ENCODE measurements at places on chromosomes 2 and 18.

DNA sequence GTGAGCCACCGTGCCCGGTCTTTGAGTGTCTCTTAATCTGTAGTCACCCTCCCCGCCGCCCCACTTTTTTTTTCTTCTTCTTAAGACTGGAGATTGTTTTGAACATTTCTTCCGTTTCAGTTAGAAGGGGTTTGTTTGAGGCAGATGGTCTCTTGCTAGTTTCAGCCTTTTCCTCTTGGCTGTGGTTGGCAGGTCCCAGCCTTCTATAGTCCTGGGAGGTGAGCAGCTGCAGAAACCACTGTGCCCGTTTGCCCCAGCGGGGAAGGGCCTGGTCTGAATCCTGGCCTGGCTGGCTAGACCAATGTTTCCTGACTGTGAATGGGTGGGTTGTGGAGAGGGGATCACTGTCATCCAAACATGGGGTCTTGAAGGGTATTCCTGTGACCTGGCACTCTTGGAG, 30.1 kb upstream of the MCFD2 start:
- DNase-seq, result no peak

GRCh38 chr18:79472176-79472575, 76.4 kb downstream of the NFATC1 start:
- no peak for DNase-seq

DNA sequence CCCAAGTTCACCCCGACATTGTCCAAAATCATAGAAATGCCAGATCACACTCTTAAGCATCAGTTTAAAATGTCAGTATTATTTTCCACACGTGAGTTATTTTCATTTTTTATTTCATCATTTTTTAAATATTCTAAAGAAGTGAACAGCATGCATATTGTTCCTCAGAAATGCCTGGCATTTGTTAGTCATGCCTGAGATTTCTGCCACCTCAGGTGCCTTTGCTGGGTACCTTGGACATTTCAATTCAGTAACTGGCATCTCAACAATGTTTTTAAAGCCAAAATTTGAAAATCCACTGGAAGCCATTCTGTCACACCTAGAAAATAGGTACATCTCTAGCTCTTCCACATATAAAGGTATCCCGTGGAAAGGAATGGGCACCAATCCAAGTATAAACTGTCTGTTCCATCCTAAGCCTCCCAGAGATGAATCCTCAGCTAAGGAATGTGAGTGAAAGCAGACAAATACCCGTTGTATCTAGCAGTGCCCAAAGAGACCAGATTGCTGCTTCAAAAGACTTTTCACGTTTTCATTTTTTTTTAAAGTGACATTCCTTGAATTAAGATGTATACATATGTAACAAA, 159.8 kb downstream of the ZNF385B start:
- no peak for DNase-seq

- DNase-seq, result no peak
Measured at GRCh38 chr2:72778410-72778809, 47.4 kb downstream of the EXOC6B start.

GRCh38 chr2:108949316-108950239, 39.4 kb downstream of the EDAR start:
- DNase-seq, result no peak

DNA sequence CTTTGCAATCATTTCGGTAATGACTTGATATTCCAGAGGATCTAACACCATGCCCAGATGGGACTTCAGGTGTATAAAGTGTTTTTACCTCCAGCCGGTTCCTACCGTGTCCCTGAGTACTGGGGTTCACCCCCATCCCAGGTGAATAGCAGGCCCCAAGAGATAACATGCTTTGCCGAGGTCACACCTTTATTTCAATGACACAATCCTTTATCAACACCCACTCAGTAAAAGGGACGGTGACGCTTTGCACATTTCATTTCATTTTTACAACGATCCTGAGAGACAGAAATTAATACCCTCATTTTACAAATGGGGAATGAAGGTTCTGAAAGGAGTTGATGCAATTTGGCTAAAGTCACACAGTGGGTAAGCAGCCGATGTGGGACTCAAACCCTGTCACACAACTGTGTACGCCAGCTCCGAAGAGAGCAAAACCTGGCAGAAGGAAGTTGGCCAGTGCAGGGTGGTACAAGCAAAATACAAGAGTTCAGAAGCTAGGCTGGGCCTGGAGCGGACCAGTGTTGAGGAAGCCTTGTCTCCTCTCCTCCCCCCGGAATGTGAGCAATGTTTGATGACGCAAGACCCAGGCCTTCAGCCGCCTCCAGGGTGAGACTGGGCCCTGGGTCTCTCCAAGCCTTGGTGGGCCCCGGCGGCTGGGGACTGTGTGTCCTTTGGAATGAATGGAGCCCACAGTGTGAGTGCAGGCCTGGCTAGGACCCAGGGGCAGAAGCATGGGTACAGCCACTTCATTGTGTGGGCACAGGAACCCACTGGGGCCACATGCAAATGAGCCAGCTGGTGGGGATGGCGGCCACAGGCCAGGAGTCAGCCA, 139.6 kb upstream of the MYCN start:
- no peak for DNase-seq

- DNase-seq, result no peak
Measured at GRCh38 chr18:54148151-54148550, 76.3 kb downstream of the MBD2 start.

- DNase-seq, result no peak
Measured at GRCh38 chr18:23918395-23919032, 96.0 kb upstream of the TTC39C start.

- no peak for DNase-seq
Measured at GRCh38 chr2:221649051-221649775, 77.1 kb upstream of the EPHA4 start.

GRCh38 chr2:241180495-241180894, 8.0 kb upstream of the ANO7 start:
- DNase-seq, result no peak

GRCh38 chr2:230657906-230658305, 54.7 kb upstream of the CAB39 start:
- no peak for DNase-seq

DNA sequence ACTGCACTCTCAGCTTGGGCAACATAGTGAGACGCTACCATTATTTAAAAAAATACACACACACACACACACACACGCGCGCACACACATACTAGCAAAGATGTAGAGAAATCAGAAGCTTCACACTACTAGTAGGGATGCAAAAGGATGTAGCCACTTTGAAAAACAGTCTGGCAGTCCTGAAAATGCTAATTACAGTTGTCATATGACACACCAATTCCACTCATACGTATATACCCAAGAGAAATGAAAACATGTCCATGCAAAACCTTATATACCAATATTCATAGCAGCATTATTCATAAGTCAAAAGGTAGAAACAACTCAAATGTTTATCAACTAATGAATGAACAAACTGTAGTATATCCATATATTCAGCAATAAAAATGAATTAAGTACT, 90.3 kb downstream of the SLC25A12 start:
- no peak for DNase-seq

DNA sequence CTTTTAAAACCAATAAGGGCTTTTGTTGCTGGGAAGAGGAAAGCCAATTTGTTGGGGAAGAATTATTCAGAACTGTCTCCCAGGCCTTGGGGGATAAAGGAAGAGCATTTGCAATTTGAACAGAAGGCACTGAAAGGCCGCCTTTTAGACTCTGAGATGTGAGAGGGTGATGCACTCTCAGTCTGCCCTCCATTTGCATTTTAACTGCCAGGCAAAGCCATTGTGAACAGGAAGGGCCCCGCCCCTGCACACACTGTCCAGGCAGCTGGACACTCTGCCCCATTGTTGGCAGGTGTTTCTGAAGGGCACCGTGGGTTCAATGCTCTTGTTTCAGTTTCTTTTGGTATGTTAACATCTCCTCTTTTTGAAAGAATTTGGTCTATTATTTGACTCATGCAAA, 169.5 kb upstream of the COPS8 start:
- no peak for DNase-seq

- DNase-seq, result no peak
Measured at GRCh38 chr2:147049957-147050356, 794.9 kb upstream of the ACVR2A start.

DNA sequence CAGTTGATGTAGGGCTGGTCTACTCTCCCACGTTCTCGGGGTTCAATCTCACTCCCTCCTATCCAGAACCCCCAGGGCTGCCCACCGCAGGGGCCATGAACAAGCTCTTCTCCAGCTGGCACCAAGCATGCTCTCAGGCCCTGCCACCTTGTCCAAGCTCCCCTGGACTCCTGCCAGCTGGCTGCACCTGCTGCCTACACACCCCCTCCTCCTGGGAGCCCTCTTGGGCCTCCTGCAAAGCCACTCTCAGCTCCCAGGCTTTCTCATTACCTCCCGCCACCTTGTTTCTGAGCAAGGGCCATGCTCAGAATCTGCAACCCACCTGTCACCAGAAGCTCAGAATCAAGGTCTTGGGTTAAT, 56.0 kb downstream of the HDAC4 start:
- no peak for DNase-seq

DNA sequence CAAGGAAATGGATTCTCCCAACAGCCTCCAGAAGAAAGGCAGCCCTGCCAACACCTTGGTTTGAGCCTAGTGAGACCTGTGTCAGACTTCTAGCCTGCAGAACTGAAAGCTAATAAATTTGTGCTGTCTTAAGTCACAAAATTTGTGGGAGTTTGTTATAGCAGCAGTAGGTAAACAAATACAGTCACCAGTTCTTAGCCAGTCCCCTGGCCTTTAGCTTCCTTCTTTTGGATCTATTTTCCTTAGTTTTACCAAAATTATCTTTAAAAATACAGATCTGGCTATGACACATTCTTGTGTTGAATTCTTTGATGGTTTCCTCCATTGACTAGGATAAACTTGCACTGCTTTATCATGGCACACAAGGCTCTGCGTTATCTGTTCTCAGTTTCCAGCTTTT, 697.9 kb upstream of the FANCL start:
- no peak for DNase-seq

- DNase-seq, result no peak
Measured at GRCh38 chr2:82289446-82289845, 1984.9 kb upstream of the LRRTM1 start.

DNA sequence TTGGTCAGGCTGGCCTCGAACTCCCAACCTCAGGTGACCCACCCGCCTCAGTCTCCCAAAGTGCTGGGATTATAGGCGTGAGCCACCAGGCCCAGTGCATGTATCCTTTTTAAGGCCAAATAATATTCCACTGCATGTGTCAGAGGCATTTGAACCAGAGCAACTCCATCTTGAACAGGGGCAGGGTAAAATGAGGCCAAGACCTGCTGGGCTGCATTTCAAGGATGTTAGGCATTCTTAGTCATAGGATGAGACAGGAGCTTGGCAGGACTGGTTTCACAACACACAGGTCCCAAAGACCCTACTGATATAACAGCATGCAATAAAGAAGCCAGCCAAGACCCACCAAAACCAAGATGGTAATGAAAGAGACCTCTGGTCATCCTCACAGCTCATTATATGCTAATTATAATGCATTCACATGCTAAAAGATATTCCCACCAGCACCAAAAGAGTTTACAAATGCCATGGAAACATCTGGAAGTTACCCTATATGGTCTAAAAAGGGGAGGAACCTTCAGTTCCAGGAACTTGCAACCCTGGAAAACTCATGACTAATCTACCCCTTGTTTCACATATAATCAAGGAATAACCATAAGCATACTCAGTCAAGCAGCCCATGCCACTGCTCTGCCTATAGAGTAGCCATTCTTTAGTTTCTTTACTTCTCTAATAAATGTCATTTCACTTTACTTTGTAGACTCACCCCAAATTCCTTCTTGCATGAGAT, 204.6 kb downstream of the RAB3GAP1 start:
- no peak for DNase-seq

DNA sequence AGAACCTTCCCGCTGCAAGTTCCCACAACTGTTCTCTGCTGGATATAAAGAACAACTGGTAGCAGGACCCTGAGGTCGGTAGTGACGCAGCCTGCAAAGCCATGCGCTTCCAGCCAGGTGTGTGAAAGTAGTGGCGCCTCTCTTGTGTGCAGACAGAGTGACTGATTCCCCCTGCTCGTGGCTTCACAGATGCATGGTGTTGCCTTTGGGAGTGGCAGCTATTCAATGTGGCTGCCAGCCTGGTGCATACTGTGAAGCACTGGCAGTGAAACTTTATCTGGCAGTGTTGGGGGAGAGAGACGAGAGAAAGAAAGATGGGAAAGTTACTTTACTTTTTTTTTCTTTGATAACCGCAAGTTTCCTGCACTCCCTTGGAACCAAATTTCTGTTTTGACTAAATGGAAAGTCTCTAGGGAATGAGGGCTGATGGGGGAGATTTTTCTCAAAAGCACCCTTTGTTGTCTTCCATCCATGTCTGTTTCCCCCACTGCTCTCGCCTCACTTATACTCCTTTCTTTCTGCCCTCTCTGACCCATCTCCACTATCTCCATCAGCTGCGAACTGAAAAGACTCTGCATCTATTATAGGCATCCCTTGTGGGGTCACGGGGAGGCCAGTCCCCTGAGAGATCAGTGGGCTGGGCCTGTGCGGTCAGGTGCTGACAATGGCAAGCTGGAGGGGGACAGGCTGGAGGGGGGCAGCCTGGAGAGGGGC, 90.0 kb upstream of the TNP1 start:
- no peak for DNase-seq

DNA sequence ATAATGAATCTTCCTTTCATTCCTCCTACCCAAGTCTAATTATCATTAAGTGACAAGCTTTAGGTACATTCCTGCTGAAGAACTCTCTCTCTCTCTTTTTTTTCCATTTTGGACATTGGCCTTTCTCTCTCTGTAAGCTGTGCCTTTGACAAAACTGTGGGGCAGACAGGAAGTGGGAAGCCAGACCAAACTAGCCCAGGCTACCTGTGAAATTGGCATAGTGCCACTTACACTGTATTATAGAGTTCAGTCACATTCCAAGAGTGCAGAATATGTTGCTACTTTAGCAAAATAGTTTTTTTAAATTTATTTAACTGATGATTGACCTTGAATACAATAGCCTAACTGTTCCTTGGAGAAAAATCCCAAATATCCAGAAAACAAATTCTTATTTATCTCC, 381.5 kb upstream of the ETAA1 start:
- no peak for DNase-seq

- no peak for DNase-seq
Measured at GRCh38 chr2:119478188-119478977, 45.9 kb downstream of the SCTR start.

DNA sequence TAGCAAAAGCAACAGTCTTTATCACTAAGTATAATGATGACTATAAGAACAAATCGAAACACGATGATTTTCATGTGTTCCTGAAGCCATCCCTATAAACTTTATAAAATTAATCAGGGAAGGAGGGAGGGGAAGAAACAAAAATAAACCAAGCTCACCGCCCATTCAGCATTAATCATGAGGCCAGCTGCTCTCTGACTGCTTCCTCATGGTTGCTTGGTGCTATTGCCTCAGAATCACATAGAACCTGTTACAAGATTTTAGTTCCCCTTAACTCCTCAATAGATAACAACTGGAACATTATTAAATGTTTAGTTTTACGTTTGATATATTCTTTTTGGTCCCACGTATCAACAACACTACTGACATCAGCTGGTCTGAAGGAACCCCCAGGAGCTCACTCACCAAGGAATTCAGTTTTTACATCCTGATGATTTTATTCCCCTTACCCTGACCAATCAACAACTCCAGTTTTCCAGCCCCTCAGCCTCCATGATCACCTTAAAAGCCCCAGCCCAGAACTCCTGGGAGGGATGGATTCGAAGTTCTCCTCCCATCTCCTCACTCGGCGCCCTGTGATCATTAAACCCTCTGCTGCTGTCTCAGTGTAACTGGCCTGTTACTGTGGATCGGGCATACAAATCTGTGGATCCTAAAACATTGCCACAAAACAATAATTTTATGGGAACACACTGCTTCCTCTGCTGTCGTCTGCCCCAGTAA, 10.6 kb upstream of the HNRNPLL start:
- no peak for DNase-seq

All from esophagus squamous epithelium (tissue), 5 donors.